Midbrain (tissue), 1 donor: ENCODE measurements at places on chromosomes 16 and 17.
A peak's percentile ranks its signal among the peaks of the same experiment; 100 is the strongest.

DNA sequence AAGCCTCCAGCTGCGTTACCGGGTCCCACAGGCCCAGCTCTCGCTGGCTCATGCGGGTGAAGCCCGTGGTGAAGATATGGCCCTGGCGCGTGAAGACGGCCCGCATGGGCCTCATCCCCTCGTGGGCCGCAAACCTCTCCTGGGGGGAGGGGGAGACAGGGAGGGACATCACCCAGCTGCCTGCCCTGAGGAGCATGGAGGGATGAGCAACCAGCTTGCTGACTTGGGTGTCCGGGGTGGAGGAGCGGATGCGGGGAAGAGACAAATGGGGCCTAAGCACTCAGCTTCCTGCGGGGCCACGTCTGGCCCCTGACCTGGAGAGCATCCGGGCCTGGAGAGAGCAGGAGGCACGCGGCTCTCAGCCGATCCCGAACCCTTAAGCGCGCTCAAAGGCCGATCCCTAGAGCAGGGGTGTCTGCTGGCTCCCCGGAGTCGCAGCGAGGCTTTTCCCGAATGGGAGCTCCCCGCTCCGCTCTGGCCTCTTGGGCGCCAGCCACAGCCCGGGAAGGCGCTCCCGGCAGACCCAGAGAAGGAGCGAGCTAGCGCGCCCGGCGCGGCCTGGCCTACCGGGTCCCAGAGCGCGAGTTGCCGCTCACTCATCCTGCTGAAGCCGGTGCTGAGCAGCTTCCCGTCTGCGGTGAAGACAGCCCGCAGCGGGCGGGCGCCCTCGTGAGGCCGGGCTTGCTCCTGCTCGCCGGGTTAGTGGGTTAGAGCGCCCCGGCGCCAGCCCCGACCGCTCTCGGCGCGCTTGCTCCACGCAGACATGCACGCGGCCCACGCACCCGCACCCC is 5.0 kb downstream of the CORO6 start:
- peak; percentile 73 for DNase-seq

GRCh38 chr17:3944485-3945388 is 19.5 kb downstream of the ATP2A3 start:
- DNase-seq, result peak; percentile 17

DNA sequence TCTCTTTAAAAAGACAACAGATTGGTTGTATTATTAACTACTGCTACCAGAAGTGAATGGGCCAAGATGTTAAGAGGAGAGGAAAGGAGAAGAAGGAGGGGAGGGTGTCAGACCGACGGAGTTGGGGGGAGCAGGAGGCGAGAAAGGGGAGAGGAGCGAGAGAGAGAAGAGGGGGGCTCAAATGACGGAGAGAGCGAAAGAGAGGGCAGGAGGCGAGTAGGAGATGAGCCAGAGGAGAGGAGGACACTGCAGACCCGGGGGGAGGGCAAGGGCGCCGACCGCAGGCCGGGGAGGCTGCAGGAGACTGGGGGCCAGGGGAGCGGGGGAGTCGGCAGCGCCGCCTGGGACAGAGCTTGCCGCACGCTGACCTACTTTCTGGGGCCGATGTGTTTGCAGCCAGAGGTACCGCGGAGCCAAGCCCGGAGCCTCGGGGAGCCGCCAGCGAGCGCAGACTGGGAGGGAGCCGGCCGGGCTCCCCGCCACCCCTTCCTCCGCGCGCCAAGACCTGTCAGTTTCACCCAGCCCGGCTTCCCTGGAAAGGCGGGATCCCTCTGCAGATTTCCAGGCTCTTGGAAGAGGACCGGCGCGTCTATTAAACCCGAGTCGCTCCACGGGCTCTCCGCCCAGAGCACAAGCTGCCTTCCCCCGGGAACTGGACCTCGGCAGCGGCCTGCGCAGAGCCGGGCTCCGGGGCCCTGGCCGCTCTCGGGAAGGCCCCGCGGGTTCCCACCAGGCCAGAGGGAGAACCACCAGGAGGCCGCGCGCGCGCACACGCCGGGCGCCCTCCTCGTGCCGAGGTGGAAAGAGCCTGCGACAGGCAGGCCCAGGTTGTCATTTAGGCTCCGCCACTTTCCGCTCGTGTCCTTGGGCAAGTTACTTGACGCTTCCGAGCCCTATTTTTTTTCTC is 74.6 kb downstream of the CMC2 start:
- DNase-seq, result peak; percentile 68

DNA sequence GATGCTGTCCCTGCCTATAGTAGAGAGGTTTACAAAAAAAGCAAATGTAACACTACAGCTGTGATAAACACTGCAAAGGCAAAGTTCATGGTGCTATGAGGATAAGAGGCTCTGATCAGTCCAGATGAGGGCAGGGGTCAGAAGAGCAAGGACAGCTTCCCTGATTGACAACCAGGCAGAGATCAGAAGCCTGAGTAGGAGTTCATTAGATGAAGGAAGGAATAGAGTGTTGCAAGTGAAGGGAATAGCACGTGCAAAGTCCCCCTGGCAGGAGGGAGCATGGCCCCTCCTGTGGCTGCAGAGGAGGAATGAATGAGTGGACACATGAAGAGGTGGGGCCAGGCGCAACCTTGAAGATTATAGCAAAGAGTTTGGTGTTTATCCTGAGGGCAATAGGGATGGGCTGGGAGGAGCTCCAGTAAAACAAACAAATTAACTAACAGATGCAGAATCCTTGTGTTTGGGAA is 208.4 kb upstream of the IRX5 start:
- no peak for DNase-seq

GRCh38 chr16:27468941-27469531 is 67.1 kb downstream of the IL21R start:
- DNase-seq, result no peak

DNA sequence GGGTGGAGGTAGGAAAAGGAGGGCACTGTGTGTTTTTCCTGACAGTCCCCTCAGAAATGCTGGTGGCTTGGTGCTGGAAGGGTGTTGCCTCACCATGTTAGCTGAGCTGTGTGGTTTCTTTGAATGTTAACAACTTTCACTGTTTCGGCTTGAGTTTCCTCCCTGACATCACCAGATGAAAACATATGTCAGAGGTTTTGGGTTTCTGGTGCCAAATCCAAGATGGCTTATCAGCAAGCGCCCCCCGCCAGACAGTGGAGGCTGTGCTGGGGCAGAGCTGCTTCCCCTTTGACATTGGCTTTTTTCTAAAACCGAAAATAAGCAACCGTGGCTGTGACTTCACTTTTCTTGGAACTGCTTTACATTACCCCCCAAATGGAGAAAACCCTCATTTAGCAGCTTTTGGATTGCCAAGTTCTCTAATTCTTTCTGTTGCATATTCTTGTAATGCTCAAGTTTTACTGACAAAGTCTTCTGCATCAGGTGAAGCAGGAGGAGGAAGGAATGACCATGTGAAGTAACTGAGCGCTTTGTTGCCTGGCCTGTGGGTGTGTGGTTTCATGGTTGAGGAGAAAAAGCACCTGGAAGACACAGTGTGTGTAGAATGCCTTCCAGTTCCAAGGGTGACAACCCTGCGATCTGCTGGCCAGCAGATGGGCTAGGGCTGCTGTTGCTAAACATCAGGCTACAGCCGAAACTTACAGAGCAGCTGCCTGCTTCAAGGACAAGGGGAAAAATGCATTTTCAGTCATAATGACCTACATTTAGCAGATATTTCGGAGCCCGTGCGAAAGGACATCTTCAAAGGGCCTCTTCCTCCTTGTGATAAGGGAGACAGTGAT is 9.7 kb downstream of the RMI2 start:
- peak; percentile 3 for DNase-seq

DNA sequence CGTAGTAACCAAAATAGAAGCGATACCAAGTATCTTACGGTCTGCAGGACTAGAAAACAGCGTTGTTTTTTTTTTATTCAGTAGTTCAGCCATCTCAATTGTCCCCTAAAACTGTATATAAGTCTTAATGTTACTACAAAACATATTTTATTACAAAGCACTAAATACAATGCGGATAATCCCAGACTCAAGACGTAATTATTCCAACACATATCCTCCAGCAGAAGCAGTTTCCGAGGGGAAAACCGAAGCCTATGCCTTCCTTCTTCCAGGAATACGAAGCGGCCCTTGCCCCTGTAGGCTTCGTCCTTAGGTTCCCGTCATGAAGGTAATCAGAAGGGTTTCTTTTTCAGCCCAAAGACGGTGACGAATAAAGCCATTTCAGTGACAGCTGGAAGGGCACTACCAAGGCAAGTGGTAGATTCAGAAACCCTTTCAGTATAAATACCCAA is 2.3 kb downstream of the TMEM107 start:
- DNase-seq, result no peak

DNA sequence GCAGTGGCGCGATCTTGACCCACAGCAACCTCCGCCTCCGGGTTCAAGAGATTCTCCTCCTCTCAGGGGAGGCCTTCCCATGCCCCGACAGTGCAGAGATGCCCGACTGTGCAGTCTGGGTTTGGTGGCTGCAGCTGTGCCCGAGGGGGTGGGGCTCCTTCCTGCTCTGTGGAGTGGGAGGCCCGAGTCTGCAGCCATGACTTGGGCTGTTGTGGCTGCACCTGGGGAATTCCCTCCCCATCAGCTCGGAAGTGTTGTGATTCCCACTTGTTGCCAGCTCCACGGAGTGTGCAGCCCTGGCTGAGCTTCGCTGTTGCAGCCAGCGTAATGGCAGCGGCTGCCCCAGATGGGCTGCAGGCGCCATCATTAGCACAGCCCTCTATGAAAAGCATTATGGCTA is 66.4 kb upstream of the SMIM36 start:
- DNase-seq, result no peak

DNA sequence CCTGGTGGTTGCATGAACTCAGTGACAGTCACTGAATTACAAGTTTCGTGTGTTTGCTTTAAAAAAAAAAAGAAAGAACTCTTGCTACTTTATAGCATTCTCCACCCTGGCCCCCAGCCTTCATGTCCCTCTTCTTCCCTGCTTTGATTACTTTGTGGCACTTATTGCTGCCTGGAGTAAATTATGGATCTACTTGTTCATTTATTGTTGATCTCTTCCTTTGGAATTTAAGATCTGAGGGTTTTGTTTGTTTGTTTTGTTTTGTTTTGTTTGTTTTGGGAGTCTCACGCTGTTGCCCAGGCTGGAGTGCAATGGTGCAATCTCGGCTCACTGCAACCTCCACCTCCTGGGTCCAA is 126.5 kb downstream of the ABCC6 start:
- no peak for DNase-seq

- no peak for DNase-seq
Observed at GRCh38 chr16:661184-661821, 6.6 kb upstream of the RHOT2 start.

GRCh38 chr16:85567101-85567866 is 45.8 kb upstream of the GSE1 start:
- no peak for DNase-seq

GRCh38 chr17:50831471-50831928 is 3.9 kb upstream of the WFIKKN2 start:
- DNase-seq, result no peak

- peak; percentile 21 for DNase-seq
Observed at GRCh38 chr17:79915850-79916430, 76.7 kb upstream of the CBX4 start.

DNA sequence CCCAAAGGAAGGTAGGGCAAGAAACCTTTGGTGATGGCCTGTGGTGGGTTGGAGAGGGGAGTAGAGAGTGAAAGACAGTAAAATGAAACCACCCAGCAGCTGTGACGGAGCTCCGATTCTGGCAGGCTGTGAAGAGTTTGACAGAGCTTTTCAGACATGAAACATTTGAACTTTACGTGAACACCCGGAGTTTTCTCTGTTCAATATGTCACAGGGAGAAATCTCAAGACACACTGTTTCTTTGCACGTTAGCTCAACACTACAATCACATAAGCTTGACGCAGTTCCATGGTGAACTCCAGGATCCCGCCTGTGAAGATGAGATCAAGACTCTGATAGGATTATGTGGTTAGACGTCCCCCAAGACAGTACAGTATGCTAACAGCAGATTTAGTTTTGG is 79.6 kb upstream of the CDH11 start:
- DNase-seq, result no peak
